ENCODE measurements at places on chromosomes 5 and 9.

DNA sequence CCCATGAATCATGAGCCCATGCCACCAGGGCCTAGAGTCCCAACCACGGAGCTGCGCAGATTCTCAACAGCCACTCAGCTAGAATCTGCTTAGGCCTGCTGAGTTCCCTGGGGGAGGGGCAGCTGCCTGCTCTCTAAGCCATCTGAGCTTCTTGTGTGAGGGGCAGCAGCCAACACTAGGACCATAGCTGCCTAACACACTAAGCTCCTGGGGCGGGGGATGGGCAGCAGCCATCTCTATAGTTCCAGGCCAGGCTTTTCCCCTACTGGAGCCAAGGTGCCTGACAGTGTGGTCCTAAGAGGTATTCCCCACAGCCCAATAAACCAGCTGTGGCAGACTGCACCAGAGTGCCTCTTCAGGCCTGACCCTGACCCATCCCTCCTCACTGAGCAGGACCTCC is 255.9 kb upstream of the ACO1 start:
- DNase-seq = no peak

GRCh38 chr5:130331332-130331731 is 427.1 kb downstream of the CHSY3 start:
- no peak for DNase-seq

GRCh38 chr9:99459919-99460318 is 237.8 kb downstream of the SEC61B start:
- DNase-seq = no peak

GRCh38 chr9:113624721-113625120 is 161.2 kb downstream of the RGS3 start:
- no peak for DNase-seq

GRCh38 chr9:95116002-95116807 is 201.3 kb downstream of the FANCC start:
- DNase-seq = no peak

GRCh38 chr5:174617910-174618309 is 106.5 kb upstream of the MSX2 start:
- DNase-seq = no peak

DNA sequence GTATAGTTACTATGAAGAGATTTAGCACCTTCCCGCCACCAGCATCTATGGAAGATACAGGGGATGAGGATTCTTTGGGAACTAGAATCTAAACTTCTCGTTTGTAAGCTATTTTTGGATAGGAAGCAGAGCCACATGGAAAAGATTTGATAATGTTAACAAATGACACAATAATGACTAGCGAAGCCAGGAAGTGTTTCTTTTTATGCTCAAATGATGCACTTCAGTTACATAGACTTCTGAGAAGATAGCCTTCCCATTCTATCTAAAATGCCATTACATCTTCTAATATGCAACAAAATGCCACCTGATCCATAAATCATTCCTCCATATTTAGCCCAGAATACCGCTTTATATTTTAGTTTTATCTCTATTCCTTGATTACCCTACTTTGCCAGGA is 17.0 kb upstream of the TNC start:
- no peak for DNase-seq

GRCh38 chr5:149667084-149667828 is 62.9 kb upstream of the PPARGC1B start:
- peak; percentile 13 for DNase-seq

GRCh38 chr5:159456261-159456660 is 126.0 kb upstream of the IL12B start:
- no peak for DNase-seq

DNA sequence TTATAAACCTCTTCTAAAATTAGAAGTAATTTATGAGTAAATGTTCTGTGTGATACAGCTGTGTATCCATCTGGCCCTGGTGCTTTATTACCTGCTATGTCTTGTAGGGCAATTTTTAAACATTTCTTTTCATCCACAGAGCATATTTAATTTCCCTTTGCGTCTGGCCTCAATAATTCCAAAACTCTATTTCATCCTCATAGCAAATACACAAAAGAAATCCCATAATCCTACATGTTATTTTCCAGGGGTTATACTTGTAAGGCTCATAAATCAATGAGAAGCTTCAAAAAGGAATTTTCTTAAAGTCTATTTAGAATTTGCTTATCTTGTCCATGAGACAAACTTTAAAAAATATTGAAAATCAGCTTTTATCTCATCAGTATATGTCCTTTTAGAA is 167.0 kb downstream of the TTC39B start:
- no peak for DNase-seq

DNA sequence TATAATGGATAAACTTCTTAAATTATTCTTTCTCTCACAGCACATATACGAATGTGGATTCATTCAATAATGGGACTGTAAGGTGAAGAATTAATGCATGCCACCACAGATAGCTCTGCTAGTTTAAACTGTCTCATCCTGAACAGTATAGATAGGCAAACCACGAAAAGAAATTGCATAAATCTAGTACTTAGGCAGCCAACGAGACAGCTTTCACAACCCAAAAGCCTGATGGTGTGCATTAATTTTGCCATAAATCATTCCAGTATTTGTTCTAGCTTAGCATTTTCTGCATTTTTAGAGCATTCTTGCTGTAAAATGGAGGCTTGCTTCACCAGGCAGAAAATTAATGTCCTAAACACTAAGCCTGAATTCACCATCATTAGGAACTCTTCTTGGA is 834.2 kb upstream of the DMAC1 start:
- DNase-seq = no peak

GRCh38 chr5:170470808-170471404 is 32.9 kb upstream of the KCNIP1 start:
- DNase-seq = no peak

DNA sequence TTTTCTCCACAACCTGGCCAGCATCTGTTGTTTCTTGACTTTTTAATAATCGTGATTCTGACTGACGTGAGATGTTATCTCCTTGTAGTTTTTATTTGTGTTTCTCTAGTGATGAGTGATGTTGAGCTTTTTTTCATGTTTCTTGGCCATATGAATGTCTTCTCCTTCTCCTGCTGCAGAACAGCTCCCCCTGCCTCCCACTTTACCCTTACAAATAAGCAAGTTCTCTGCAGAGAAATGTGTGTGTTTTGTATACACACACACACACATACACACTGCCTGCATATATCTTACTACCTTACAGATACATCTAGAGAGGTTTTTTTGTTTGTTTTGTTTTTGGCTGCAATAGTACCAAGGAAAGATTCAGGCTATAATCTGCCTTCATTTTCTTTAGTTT is 88.7 kb upstream of the PHF24 start:
- no peak for DNase-seq

DNA sequence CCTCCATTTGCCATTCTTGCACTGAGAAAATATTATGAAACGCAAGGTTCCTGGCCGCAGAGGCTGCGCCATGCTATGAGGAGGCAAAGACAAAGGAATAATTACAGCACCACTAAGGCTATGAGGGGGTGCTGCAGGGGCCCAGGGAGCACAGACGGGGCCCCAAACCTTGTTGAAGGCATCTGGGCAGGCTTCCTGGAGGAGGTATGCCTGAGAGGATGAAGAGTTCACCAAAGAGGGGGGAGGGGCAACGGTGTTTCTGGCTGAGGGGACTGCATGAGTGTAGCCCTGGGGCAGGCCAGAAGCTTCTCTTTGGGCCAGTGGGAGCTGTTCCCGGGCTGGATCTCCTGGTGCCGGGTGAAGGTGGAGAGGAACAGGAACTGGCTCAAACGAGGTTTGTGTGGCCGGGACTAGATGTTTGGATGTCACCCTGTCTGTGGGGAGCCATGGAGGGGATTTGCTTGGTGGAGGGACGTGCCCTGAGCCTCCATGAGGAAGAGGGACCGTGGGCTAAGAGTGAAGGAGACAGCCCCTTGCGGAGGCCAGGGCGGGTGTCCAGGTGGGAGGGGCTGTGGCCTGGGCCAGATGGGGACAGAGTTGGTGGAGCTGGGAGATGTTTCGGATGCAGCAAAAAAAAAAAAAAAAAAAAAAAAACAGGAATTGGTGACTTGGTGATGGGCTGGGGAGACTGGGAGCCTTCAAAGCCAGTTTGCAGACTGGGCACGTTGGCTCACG is 28.2 kb downstream of the PTGES start:
- DNase-seq = no peak

DNA sequence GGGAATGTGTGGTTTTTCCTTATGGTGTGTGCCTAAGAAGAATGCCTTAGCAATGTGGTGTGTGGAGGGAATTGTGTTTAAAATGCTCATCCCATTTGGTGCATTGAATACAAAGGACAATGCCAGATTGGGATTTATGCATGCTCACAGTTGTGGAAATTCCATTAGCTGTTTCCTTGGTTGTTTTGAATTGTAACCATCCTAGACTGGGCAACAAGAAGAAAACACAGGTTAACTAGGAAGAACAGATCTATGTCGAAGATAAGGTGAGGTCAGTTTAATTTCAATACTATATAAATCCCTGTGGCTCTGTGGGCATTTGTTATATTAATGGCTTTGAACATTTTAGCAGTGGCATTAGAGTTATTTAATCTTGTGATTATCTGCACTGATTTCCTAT is 266.8 kb downstream of the MAT2B start:
- no peak for DNase-seq

DNA sequence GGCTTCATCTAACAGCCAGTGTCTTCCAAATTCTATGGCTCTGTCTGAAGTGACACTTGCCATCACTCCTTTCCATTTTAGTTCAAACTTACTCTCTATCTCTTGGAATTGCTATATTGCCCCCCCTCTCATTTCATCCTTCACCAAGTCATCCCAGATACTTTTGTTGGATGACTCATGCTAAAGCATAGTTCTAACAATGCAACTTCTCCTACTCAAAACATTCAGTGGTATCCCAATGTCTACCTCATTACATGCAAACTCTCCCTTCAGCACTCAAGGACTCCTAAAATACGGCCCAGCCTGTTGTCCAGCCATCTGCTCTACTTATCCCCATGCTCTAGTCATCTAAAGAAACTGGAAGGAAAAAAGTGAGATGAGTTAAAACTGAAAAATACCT is 171.6 kb downstream of the RASEF start:
- DNase-seq = no peak

DNA sequence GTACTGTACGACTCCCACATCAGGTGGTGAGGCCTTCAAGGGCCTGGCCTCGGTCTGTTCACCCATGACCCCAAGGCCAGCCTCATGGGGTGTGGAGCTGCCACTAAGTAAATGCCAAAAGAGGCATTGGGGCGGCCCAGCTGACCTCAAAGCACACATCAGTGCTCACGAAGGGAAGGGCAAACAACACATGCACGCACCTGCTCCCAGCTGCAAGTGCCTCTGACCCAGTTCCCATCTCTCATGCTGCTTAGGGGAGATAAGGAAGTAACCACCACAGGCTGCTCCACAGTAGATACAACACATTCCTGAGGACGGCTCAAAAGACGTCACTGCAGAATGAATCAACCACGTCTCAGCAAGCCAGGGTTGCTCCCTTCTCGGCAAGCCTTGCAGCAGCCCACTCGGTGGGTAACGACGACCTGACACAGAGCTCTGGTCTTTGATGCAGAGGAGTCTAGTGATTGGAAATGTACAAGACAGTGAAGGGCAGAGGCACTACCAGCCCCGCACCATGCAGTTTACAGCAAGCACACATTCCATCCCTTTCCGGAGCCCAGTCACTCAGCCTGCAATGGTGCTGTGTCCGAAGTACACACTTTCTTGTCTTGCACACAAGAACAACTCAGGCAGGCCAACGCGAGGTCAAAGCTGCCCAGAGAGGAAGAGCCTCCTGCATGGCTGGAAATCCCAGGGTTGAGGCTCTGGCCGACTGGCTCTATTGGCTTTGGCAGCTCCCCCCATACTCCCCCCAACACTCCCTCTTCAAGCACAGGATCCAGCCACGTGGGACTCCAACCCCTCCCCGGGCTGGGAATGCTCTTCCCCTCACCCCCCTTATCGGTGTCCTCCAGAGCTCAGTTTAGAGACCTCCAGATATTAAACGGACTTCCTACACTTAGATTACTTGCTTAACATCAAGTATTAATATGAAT is 31.8 kb downstream of the FABP6 start:
- DNase-seq = no peak

GRCh38 chr5:73183000-73183399 is 10.0 kb downstream of the TMEM174 start:
- no peak for DNase-seq

GRCh38 chr5:41542183-41542582 is 31.8 kb upstream of the PLCXD3 start:
- no peak for DNase-seq

- no peak for DNase-seq
Observed at GRCh38 chr5:143126174-143127019, 277.1 kb downstream of the NR3C1 start.

- DNase-seq = no peak
Observed at GRCh38 chr9:107963246-107963645, 473.7 kb upstream of the KLF4 start.

GRCh38 chr5:131400585-131400984 is 136.7 kb downstream of the CDC42SE2 start:
- DNase-seq = no peak

DNA sequence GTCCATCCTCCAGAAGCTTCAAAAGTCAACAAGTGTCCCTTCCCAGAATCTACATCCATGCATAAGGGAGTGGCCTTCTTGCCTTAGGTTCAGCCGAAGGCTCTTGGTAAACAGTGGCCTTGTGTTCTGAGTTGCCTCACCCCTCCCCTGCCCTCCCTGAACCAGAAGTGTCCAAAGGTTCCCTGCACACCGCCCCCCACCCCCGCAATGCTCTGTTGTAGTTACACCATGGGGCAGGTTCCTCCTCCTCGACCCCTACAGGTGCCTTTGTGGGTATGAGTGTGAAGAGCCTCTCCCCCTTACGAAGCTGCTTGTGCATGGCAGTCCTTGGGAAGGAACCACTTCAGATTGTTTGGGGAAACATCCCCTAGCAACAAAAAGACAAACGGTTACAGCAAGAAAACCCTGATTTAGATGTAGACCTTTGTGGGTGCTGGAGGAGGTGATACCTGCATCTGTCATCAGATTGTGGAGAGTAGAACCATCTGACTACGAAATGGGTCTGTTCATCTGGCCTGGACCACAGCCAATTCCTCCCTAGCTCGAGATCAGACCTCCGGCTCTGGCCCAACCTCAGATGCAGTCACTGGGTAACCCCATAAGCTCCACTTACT is 7.1 kb downstream of the SPACA9 start:
- DNase-seq = no peak

GRCh38 chr5:113061846-113062780 is 85.5 kb downstream of the DCP2 start:
- no peak for DNase-seq

GRCh38 chr5:133245191-133246052 is 193.6 kb downstream of the HSPA4 start:
- peak; percentile 17 for DNase-seq

- no peak for DNase-seq
Observed at GRCh38 chr5:57488215-57488955, 5.8 kb upstream of the ACTBL2 start.

Data from CD4-positive, alpha-beta T cell treated with Interleukin-17A for 4 hours (primary cell).